ENCODE measurements at places on chromosomes 1 and 21.

- DNase-seq = no peak
Measured at GRCh38 chr21:17697473-17697872, 84.8 kb upstream of the BTG3 start.

- no peak for DNase-seq
Measured at GRCh38 chr1:39970274-39970673, 15.3 kb downstream of the MFSD2A start.

- DNase-seq = no peak
Measured at GRCh38 chr21:42981214-42981523, 6.8 kb downstream of the PKNOX1 start.

- DNase-seq = no peak
Measured at GRCh38 chr1:28249013-28249865, 10.1 kb upstream of the SESN2 start.

All from right renal pelvis (tissue), 4 donors.